ENCODE measurements at places on chromosomes 13 and 19.

- DNase-seq: no peak
These were observed 563.5 kb upstream of the SLITRK5 start for GRCh38 chr13:87107651-87108050.

- no peak for DNase-seq
These were observed 33.4 kb downstream of the COG6 start for GRCh38 chr13:39688699-39689405.

- DNase-seq: no peak
These were observed 60.5 kb downstream of the CCNE1 start for GRCh38 chr19:29872224-29872731.

- DNase-seq: no peak
These were observed 528.1 kb downstream of the DIAPH3 start for GRCh38 chr13:59635589-59635988.

DNA sequence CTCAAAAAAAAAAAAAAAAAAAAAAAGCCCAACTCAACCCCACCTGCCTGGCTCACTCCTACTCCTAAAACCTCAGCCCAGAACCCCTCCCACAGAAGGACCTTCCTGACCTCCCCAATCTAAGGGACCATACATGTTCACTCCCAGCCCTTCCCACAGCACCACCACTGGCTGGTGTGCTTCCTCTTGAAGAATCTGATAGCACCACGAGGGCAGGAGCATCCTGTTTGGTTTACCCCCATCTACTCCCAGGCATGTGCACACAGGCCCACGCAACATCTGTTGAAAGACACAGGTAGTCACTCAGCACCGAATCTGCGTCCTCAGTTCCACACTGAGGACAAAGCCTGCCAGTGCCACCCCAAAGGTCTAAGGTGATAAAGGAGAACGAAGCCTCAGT lies 8.2 kb downstream of the LATS2 start:
- DNase-seq: no peak

GRCh38 chr13:111639196-111639705 lies 318.8 kb downstream of the TEX29 start:
- no peak for DNase-seq

DNA sequence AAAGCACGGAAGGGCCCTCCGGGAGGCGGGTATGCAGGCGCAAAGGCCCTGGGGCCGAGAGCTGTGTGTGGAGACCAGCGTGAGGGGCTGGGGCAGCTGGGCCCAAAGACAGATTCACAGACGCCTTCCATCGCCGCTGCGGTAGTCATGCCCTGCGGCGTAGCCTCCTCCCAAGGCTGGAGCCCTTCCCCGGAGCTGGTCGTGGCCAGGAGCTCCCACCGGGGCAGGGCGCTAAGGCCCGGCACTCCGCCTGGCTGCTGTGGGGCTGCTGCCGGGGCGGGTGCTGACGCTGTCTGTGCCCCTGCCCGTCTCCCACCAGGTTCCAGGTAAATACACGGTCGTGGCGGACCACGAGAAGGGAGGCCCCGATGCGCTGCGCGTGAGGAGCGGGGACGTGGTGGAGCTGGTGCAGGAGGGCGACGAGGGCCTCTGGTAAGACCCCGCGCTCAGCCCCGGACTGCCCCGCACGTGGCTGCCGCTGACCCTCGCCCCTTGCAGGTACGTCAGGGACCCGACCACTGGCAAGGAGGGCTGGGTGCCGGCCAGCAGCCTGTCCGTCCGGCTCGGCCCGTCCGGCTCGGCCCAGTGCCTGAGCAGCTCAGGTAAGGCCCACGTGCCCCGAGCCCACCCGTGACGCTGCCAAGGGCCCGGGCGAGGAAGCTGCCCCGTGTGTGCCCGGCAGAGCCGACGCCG lies 9.4 kb upstream of the F7 start:
- no peak for DNase-seq

- DNase-seq: peak; percentile 41
These were observed 984 bp downstream of the RPS11 start for GRCh38 chr19:49497047-49497788.

DNA sequence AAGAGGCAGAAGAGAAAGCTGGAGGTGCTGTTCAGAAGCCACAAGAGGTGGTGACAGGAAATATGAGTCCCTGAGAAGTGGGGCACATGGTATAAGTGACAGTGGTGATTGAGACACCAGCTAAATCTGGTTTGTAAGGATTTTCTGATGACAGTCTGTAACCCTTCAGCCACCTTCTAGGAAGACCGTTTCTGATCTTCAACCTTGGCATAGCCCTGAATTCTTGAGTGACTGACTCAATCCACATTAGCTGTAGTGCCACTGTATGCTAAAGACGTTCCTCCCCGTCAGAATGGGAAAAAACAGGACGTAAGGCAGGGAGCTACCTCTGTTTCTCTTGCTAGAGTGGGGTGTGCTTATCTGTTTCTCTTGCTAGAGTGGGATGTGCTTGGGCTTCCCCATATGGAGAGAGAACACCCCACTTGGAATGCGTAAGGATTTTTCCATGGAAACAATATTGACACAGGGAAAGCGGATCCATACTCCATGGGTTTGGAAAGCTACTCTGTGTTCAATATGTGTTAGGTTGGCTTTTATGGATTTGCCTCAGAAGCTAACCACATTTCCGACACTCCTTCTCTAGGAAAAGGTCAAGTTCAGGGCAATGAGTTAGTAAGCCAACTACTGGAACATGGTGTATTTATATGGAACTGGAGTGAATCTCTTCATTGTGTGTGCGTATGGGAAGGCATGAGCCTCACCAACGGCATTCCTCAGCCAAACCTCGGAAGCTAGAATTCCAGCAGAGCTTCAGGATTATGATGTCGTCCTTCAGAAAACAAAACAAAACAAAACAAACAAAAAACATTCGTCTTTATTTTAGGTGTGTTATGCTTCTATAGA lies 948.8 kb upstream of the SLC10A2 start:
- DNase-seq: no peak

- DNase-seq: no peak
These were observed 2.0 kb downstream of the LENG9 start for GRCh38 chr19:54461613-54462012.

- DNase-seq: no peak
These were observed 286.5 kb downstream of the PCDH17 start for GRCh38 chr13:57918086-57918485.

GRCh38 chr13:80574113-80574850 lies 233.4 kb upstream of the SPRY2 start:
- DNase-seq: no peak

- DNase-seq: no peak
These were observed 631 bp downstream of the LACC1 start for GRCh38 chr13:43880214-43880855.

DNA sequence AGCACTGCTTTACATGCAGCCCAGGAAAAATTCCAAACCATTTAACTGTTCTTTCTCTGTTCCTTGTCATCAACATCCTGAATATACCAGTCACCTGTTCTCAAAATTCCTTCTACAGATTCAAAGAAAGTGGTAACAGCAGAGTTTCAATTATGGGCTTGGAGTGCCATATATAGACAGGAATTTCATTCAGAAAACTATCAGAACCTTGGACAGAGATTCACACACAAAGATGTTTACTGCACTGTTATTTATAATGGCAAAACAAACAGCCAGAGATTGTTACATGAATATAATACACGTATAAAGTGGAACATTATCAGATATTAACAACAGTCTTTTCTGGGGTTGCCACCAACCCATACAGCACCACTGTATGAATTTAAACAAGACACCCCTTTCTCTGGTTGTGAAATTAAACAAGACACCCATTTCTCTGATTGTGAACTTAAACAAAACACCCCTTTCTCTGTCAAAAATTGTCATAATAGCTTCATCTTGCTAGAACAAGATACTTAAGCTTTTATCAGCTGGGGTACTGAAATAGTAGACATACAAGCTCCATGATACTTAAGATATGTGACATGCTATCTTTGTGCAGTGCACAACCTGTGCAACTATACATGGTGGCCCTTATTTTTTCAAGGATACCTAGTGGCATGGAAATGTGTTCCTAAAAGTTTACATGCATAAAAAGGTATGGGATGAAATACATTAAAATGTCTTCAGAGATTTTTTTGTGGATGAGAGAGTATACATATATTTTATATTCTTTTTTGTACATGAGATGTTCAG lies 12.6 kb downstream of the CACNA1A start:
- no peak for DNase-seq

GRCh38 chr19:41263042-41263849 lies 926 bp upstream of the HNRNPUL1 start:
- peak; percentile 52 for DNase-seq

GRCh38 chr13:102237230-102237629 lies 164.6 kb downstream of the FGF14 start:
- no peak for DNase-seq

GRCh38 chr13:43115141-43115540 lies 91.8 kb downstream of the DNAJC15 start:
- no peak for DNase-seq

- DNase-seq: no peak
These were observed 69.8 kb downstream of the OLFM4 start for GRCh38 chr13:53098455-53098854.

GRCh38 chr19:31629579-31630363 lies 280.5 kb upstream of the TSHZ3 start:
- DNase-seq: no peak

- no peak for DNase-seq
These were observed 126.2 kb downstream of the LMO7 start for GRCh38 chr13:75762076-75762937.

DNA sequence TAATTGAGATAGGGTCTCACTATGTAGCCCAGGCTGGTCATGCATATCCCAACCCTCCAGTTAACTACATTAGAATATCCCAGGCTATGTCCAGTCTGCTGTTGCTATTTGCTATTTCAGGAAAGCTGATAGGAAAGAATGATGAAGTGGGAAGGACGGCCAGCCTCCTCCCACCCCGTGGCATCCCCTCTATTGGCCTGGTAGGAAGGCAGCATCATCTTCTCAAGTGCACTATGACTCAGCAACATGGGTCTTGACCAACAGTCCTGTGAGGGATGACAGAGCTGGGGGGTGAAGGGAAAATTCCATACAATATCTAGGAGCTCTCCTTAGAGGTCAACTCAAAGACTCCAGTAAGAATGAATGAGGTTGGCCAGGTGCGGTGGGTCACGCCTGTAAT lies 48.0 kb upstream of the ABCC4 start:
- DNase-seq: no peak

DNA sequence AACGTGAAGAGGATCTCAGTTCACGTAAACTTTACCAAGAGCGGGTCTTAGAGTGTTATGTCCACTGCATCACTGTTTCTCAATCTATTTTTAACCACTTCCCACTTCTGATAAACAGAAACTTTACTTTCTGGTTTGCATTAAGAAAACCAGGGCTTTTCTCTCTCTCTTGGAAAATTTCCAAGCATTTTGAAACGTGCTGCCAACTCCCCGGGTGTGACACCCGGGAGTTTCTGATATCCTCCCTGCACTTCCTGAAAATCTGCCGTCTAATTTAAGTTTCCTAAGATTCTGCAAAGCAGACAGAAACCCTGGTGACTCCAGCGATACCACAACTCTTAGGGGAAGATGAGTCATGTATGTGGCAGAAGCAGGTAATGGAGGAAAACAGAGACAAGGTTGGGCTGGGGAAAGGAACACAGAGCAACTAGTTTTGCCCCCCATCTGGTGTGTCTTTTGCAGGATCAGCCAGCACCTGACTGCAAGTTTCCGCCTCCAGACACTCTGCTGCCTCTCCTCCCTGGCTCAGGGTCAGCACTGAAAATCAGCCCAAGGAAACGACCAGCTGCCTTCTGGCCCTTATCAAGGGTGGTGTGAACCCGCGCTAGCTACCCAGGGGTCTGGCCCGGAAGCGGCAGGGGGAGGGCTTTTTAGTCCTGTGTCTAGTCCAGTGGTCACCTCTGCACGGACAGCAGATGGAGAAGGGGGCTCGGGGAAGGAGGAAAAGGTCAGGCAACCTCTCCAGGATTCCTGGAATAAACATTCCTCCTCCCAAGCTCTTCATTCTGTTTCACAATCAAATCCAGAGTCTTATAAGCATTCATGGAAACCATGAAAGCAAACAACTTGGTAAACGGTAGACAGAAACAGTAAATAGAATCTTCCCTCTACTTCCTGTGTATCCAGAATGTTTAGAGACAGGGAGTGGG lies 11.3 kb upstream of the FFAR2 start:
- no peak for DNase-seq

DNA sequence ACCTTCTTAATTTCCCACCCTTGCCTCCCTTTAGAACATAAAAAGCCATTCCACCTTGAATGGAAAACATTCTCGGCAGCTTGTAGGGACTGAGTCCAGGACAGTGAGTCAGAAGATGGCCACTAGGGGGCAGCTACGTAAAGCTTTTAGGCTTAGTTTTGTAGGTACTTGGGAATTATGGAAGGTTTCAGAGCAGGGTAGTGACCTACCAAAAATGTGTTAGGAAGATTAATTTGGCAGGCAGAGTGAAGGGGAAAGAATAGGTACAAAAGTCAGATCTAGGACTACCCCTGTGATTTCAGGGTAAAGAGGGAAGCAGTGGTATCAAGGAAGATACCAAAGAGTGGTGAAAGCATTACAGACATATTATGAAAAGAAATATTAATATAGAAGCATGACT lies 198.4 kb downstream of the NDFIP2 start:
- no peak for DNase-seq

- DNase-seq: no peak
These were observed 170.8 kb downstream of the FOXO1 start for GRCh38 chr13:40495621-40496001.

DNA sequence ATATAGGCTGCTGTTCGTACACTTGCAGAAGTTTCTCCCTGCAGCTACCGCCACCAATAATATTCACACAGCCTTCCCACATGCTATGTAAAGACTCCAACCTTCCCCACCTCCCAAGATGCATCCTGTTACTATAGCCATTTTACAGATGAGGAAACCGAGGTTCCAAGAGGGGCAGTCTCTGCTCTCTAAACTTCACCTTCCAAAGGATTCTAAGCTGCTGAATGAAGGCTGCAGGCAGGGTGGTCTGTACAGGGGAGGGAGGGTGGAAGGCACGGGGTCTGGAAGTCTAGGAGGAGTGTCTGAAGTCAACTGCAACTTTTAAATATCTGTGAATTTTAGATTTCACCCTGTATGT lies 1.9 kb upstream of the NFIC start:
- DNase-seq: no peak

DNA sequence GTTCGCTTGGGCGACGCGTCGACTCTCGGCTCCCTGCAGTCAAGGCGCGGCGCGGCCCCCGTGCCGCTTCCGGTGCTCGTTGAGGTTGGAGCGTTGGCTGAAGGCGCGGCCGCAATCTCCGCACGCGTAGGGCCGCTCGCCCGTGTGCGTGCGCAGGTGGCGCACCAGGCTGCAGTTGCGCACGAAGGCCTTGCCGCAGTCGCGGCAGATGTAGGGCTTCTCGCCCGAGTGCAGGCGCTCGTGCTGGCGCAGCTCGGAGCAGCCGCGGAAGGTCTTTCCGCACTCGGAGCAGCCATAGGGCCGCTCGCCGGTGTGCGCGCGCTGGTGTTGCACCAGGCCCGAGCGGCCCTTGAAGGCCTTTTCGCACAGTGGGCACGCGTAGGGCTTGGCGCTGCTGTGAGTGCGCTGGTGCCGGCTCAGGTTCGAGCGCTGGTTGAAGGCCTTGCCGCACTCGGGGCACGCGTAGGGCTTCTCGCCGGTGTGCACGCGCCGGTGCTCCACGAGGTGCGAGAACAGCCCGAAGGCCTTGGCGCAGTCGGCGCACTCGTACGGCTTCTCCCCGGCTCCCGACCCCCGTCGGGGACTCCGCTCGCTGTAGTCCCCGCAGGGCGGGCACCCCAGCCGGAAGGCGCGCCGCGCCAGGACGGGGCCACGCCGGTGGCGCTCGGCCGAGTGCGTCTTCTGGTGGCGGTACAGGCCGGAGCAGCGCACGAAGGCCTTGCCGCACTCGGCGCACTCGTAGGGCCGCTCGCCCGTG lies 5.3 kb upstream of the ZNF497 start:
- DNase-seq: no peak
